Caco-2 (cell line): ENCODE measurements at places on chromosomes 7 and 10. TPM values are rescaled to one million over a fixed set of nuclear protein-coding genes. Genes with fewer than 3 reads are reported as not detected.

DNA sequence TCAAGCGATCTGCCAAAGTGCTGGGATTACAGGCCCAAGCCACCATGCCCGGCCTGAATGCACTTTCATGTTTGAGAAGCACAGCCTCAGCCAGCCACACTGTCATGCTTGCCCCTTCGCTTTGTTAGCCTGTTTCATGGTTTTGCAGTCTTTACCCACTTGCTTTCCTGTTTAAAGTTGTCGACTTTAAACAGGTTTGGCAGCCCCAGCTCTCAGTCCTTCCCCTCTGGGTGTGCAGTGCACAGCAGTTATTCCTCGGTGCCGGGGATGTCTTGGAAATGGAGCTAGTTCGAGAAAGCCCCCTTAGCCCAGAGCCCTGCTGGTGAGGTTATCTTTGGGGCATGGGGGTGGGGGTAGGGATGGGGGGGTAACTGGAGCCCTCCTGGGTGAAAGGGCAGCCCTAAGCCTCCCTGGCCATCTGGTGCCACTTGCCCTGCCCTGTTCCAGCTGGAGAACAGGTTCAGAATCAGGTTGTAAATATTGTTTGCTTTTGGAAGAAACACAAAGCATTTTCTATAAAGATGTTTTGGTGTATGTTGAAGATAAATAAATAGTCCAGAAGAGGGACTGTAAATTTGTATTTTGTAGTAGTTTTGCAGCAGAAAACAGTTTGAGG lies 14.8 kb downstream of the TSPAN14 start:
- no peak overlapping the region for H3K27ac ChIP-seq
- H3K36me3 ChIP-seq = peaks cover 5% of the 10 kb centered on the region
- peaks cover 30% of the 10 kb centered on the region for H3K4me1 ChIP-seq
- DNase-seq = no peak
- H3K27me3 ChIP-seq = no peaks in the 10 kb centered on the region

DNA sequence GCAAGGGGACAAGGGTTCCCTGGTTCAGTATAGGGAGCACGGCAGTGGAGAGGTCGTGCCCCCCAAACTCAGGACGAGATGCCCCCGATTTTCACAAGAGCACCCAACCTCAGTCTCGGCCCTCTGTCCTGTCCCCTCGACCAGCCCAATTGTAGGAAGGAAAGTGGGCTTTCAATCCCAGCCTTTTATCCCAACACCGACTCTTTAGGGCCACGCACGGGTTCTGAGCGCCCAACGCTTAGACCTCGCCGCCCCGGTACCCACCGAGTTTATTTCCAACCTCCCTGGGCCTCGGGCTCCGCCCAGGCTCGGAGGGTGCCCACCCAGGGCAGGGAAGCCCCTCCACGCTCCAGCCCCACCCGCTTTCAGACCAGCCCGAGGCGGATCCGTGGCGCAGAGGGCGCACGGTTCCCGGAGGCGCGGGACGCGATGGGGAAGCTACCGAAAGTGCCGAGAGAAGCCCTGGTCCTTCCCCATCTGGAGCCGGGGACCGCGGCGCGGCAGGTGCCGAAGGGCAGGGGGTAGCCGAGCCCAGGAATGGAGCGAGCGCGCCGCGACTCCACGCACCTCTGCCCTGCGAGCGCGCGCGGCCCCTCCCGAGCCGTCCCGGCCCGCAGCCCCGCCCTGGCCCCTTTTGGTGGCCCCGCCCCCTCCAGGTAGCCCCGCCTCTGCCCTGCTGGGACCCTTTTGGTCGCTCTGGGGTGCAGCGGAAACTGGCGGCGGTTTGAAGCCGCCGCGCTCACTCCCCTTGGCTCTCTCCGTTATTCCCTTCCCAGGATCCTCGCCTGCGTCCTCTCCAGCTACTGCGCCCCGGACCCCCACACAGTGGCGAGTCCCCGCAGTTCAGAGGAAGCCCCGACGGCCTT lies 20.4 kb downstream of the GRID2IP start:
- H3K27me3 ChIP-seq = peaks cover 1% of the 10 kb centered on the region
- H3K27ac ChIP-seq = no peak overlapping the region
- no peaks in the 10 kb centered on the region for H3K4me1 ChIP-seq
- DNase-seq = peak; percentile 52
- H3K36me3 ChIP-seq = no peaks in the 10 kb centered on the region
- H3K4me3 ChIP-seq = peak overlapping the region; percentile 40

The CPA4 gene
- 0.59 and 0.72 TPM in 2 replicates for total RNA-seq

DNA sequence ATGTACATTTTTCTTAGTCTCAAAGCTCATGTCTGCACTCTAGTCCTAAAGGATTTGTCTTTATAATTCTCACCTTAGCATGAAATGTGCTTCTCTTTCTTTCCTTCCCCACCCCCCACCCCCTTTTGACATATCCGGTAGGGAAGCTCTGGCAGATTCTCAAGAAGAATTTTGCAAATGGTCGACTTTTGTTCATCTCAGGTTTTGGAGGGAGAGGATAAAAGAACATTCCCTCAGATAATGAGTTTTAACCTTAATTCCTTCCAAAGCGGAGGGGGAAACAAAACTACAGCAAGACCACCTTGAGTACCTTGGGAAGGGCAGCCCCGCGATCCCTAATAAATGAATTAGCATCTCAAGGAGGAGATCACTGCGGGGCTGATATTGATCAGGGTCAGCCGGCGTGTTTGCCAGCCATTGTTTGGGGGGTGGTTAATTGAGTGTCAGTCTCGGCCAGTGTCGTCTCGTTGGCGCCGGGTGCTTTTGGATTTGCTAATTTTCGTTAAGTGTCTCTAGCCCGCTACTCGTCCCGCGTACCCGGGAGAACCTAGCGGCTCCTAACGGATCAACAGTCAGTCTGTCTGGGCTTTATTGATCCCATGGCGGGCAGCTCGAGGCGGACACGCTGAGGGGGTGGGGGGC lies 874 bp upstream of the BAMBI start:
- peak overlapping the region; percentile 57 for H3K4me3 ChIP-seq
- H3K27me3 ChIP-seq = no peaks in the 10 kb centered on the region
- DNase-seq = peak; percentile 49
- H3K36me3 ChIP-seq = no peaks in the 10 kb centered on the region

The NPSR1 gene
- total RNA-seq = not detected in 2 replicates

- no peak overlapping the region for H3K4me3 ChIP-seq
- no peak overlapping the region for H3K27ac ChIP-seq
- H3K27me3 ChIP-seq = no peaks in the 10 kb centered on the region
- no peaks in the 10 kb centered on the region for H3K36me3 ChIP-seq
Observed at GRCh38 chr7:46386428-46387399, 465.6 kb upstream of the IGFBP3 start.
